Esophagus squamous epithelium (tissue), 5 donors: ENCODE measurements at places on chromosomes 1 and 21.

DNA sequence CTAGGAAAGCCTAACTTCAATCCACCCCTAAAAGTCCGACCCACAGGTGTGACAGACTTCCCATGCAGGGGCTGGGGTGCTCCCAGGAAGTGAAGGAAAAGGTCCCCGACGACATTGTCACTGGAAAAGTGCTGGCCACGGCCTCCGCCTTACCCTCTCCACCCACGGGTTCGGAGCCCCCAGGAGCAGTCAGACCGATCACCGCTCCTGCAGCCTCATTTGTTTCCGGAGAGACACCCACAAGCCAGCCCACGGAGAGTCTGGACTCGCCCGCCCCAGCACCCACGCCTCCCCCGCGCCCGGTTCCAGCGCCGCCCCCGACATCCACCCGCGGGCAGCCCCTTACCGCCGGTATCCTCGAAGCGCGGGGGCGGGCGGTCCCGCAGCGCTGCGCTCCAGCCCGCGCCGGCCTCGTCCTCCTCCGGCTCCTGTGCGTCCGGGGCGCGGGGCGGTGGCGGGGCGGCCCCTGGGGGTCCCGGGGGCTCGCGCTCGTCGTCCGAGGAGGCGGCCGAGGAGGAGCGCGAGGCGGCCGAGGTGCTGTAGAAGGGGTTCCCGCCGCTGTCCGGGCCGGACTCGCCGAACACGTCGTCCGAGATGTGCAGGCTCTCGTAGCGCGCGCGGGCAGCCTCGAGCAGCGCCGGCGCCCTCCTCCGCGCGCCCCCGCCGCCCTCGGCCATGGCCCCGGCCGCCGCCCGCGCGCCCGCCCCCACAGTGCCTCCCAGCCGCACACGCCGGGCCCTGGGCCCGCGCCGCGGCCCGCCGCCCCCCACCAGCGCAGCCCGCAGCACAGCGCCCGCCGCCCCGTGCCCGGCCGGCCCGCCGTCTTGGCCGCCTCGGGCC lies 660 bp downstream of the PGBD5 start:
- DNase-seq: no peak
- H3K4me3 ChIP-seq: peak overlapping the region; percentile 28
- H3K27me3 ChIP-seq: peaks cover 12% of the 10 kb centered on the region
- H3K36me3 ChIP-seq: no peaks in the 10 kb centered on the region

DNA sequence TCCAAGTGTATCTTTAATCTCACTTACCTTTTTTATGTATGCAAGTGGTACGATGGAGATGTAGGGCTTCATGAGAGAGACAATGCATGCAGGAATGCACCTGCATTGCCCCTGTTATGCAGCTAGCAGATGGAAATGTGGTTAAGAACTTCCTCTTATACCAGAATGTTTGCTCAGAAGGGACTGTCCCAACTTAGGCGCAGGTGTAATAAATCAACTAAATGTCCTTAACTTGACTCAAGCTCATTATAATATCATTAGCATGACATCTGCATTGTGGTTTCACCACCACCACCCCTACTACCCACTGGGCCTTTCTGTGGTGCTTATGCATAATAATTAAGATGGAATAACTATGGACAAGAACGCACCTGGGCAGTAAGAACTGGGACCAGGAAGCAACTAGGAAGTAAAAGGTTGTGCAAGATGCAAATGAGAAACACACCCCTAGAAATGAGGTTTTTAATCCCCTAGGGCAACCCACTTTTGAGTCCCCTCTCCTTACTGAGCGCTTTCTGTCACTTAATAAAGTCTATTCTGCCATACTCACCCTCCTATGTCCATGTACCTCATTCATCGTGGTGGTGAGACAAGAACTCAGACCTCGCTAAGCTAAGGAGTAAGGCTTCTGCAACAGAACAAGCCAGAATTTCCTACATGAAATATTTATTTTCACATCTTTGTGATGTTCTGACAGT lies 1103.3 kb upstream of the B3GALT2 start:
- DNase-seq: no peak
- H3K27ac ChIP-seq: no peak overlapping the region
- no peaks in the 10 kb centered on the region for H3K36me3 ChIP-seq
- H3K27me3 ChIP-seq: no peaks in the 10 kb centered on the region
- no peaks in the 10 kb centered on the region for H3K4me1 ChIP-seq
- H3K4me3 ChIP-seq: no peak overlapping the region

DNA sequence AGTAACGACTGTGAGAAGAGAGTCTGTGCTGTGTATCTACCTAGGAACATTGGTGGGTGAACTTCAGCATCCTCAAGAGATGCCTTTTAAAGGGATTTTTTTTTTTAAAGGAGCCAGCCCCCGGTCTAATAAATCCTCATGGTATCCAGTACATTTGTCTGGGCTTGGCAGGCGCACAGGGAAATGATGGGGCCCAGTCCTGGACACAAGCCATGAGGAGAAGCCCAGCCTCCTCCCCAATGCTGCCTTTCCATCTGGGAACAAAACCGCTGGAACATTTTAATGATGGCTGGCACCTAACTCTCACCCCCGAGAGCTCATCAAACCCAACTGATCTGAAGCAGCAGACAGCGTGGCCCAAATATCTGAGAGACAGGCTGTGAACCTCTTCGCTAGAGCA lies 64.2 kb downstream of the ACOT7 start:
- H3K36me3 ChIP-seq: no peaks in the 10 kb centered on the region
- H3K4me1 ChIP-seq: peaks cover 14% of the 10 kb centered on the region
- H3K4me3 ChIP-seq: no peak overlapping the region
- DNase-seq: no peak

GRCh38 chr1:86030180-86030579 lies 126.4 kb downstream of the COL24A1 start:
- no peaks in the 10 kb centered on the region for H3K27me3 ChIP-seq
- DNase-seq: no peak
- H3K36me3 ChIP-seq: no peaks in the 10 kb centered on the region
- no peaks in the 10 kb centered on the region for H3K4me1 ChIP-seq
- H3K27ac ChIP-seq: no peak overlapping the region

DNA sequence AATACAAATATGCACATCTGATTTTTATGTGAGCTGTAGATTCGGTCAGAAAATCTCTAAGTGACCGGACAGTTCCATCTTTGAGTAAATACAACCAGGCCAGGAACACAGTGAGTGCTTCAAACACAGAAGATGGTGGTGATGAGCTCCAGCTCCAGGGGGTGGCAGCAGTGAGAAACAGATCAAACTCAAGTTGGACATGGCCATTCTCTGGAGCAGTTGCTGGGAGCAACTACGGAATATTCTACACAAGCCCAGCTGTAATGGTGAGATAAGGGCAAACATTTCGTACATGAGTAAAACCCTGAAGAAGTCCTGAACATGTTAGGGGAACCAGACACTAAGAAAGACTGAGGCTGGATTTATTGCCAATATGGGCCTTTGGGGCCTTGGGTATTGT lies 100.7 kb downstream of the BARHL2 start:
- no peaks in the 10 kb centered on the region for H3K4me1 ChIP-seq
- no peak overlapping the region for H3K4me3 ChIP-seq
- H3K27ac ChIP-seq: no peak overlapping the region
- no peak for DNase-seq
- no peaks in the 10 kb centered on the region for H3K36me3 ChIP-seq

DNA sequence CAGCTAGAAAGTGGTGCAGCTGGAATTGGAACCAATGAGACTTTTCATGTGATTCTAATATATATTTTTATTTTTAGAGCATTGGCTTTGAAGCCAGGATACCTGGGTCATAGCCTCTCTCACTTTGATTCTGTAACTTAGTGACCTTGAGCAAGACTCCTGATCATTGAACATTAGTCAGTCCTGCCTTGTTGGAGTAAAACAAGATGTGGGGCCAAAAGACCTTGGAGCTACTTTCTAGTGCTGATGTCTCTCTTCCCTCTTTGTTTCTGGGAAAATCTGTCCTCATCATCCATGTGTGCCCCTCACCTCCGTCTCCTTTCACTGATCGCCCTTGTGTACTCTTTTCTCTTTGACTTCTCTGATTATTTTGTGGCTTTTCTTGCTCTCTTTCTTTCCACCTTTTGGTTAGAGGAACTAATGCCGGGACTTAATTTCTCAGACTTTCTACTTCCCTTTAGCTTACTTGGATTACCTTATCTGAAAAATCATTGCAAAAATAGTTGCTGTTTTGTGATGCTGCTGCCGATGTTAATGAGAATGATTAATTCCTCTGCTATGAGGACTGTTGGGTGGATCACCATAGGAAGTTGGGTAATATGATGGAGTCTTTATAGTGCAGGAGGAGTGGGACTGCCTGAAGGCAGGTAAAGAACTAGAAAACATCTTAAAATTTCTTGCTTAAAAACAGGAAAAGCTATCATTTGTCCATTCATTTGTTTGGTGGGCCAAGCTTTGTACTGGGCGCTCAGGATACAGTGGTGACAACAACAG lies 72.0 kb downstream of the NOS1AP start:
- no peak for DNase-seq
- H3K27ac ChIP-seq: no peak overlapping the region
- peaks cover 15% of the 10 kb centered on the region for H3K4me1 ChIP-seq
- no peak overlapping the region for H3K4me3 ChIP-seq
- no peaks in the 10 kb centered on the region for H3K36me3 ChIP-seq

DNA sequence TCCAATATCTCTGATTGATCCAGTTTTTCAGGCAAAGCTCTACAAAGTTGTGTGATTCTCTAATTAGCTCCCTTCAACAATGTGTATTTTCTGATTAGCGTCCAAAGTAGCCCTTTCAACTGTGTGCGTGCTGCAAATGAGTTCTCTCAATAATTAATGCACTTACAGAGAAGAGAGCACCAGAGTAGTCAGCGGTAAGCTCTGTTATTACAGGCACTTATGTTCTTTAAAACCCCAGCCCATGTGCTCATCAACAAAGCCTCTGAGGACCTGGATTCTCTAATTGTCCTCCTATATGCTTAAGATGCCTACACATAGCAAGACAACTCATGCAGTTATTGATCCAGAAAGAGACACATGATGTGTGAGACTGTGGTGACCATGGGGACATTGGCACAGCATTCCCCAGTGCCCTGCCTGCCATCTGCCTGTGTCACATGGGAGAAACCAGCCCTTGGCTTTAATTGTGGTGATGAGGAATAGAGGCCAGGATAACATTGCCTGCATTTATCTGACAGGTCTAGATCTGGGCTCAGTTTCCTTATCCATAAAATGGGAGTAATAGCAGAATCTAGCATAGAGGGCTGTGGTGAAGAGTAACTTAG lies 151.7 kb downstream of the PCP4 start:
- H3K27ac ChIP-seq: no peak overlapping the region
- DNase-seq: no peak
- no peaks in the 10 kb centered on the region for H3K4me1 ChIP-seq
- H3K27me3 ChIP-seq: no peaks in the 10 kb centered on the region
- H3K4me3 ChIP-seq: no peak overlapping the region

DNA sequence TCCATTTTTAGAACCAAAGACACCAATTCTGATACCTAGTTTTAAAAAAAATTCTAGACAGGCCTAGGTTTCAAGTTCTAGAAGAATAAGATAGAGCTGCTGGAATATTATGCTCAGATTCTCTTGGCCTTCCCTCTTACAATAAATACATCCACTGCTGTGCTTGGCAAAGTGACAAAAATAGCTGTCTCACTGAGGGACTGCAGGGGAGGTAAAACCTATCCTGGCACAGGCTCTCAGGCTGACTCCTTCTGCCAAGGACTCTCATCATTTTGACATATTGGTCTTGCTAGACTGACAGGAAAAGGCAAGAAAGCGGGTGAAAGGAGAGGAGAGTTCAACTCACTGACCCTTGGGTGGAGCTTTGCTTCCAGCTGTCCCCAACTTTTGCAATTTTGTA lies 197.0 kb upstream of the LHX8 start:
- no peak overlapping the region for H3K27ac ChIP-seq
- H3K27me3 ChIP-seq: no peaks in the 10 kb centered on the region
- DNase-seq: no peak
- no peaks in the 10 kb centered on the region for H3K36me3 ChIP-seq
- H3K4me3 ChIP-seq: no peak overlapping the region
- H3K4me1 ChIP-seq: no peaks in the 10 kb centered on the region

DNA sequence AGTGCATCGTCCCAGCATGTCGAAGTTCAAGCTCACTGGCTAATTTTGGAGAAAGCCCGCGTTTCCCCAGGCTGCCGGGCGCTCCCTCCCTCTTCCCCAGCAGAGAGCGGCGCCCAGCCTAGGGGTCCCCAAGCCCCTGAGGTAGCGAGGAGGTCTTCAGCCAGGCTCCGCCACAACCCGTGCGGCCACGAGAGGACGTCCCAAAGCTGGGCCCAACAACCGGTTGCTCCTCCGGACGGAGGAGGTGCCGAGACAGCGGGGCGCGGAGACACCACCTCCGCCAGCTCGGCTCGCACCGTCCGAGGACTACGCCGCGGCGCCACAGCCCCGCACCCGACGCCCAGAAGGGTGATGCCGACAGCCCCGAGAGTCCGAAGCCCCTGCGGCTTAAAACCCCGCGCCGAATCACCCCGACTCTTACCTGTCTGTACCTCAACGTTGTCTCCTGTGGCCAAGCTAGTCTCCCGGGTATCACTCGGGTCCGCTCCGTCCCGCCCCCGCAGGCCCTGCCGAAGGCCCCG lies at the start of gene DENND2C:
TSS of gene DENND2C (minus strand) at position 488 of the 521 bp plus-strand sequence. CDS start 44,065 bp downstream, outside the sequence.
- DNase-seq: no peak
- H3K4me1 ChIP-seq: no peaks in the 10 kb centered on the region
- no peaks in the 10 kb centered on the region for H3K27me3 ChIP-seq
- peak within 1 kb of the TSS; percentile 63 for H3K4me3 ChIP-seq
- H3K36me3 ChIP-seq: no peaks in the 10 kb centered on the region
- peak within 1 kb of the TSS; percentile 96 for H3K27ac ChIP-seq

- no peaks in the 10 kb centered on the region for H3K4me1 ChIP-seq
- no peak overlapping the region for H3K27ac ChIP-seq
- no peak for DNase-seq
- no peak overlapping the region for H3K4me3 ChIP-seq
- H3K27me3 ChIP-seq: no peaks in the 10 kb centered on the region
Measured at GRCh38 chr21:46117586-46118315, 19.8 kb downstream of the COL6A2 start.

DNA sequence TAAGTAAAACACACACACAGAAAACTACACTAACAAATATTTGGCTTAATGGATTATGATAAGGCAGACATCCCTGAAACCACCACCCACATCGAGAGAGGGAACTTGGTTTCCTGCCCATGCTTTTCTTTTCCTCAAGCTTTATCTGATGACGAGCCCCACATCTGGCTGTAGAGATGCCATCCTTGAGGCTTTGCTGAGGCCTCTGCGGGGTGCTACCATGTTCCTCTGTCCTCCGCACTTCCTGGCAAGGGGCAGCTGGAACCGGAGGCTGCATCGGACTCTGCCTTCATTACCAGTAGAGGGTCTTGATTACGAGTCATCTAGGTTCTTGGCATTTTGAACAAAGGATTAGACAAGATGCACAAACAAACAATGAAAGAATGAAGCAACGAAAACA lies 21.7 kb upstream of the C1orf174 start:
- H3K27ac ChIP-seq: no peak overlapping the region
- H3K4me3 ChIP-seq: no peak overlapping the region
- no peaks in the 10 kb centered on the region for H3K36me3 ChIP-seq
- DNase-seq: no peak
- no peaks in the 10 kb centered on the region for H3K4me1 ChIP-seq
- no peaks in the 10 kb centered on the region for H3K27me3 ChIP-seq

DNA sequence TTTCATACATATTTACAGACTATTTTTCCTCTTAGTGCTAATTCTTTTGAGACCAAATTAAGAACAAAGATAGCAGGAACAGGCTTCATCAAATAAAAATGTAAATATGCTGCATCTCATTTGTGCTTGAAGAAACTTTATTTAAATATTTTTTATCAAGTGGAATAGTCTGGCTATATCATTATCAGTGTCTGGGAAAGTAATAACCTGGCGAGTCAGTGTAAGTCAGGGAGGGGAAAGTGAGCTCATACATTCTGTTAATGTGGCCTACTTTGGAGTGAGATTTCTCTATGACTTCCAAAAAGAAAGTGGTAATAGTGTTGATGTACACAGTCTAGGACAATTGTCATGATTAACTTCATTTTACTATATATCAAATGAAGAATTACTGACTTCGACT lies 1045.1 kb downstream of the ADGRL2 start:
- H3K4me1 ChIP-seq: no peaks in the 10 kb centered on the region
- DNase-seq: no peak
- no peaks in the 10 kb centered on the region for H3K36me3 ChIP-seq
- no peak overlapping the region for H3K4me3 ChIP-seq
